Colonic mucosa (tissue), 4 donors: ENCODE measurements at places on chromosomes 2 and 18.

GRCh38 chr2:10048501-10049171, 5.3 kb downstream of the KLF11 start:
- DNase-seq = peak; percentile 31

DNA sequence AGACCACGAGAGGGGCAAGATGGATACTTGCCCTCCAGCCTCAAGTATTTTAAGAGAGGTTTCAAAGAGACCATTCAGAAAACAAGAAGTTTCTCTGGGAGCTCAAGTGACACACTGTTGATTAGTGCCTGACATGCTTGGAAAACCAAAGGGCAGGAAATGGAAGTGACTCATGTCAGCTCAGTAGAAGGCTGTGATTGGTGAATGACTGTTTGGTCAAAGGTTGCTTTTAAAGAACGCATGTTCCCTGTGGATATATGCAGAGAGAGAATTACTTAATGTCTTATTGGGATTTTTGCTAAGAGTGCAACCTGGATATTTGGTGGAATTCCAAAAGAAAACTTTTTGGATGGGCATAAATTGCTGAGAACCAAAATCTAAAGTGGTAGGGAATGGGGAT, 549.9 kb downstream of the XIRP2 start:
- DNase-seq = peak; percentile 29

DNA sequence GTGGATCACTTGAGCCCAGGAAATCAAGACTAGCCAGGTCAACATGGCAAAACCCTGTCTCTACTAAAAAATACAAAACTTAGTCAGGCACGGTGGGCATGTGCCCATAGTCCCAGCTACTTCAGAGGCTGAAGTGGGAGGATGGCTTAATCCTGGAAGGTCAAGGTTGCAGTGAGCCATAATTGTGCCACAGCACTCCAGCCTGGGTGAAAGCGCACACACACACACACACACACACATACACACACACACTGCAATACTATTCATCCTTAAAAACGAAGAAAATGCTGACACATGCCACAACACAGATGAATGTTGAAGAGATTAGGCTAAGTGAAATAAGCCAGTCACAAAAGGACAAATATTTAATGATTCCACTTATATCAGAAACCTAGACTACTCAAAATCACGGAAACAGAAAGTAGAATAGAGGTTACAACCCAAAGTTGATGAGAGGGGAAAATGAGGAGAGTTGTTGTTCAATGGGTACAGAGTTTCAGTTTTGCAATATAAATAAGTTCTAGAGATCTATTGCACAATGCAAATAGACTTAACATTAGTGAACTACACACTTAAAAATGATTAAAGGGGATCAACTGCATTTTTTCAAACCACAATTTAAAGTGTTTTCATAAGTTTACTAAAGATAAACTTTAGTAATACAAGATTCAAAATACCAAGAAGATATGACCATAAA, 114.5 kb downstream of the USP34 start:
- DNase-seq = no peak

GRCh38 chr2:88057437-88057844, 1.9 kb upstream of the KRCC1 start:
- no peak for DNase-seq

- no peak for DNase-seq
These were observed 80.1 kb upstream of the MAP3K20 start for GRCh38 chr2:172995323-172996244.

DNA sequence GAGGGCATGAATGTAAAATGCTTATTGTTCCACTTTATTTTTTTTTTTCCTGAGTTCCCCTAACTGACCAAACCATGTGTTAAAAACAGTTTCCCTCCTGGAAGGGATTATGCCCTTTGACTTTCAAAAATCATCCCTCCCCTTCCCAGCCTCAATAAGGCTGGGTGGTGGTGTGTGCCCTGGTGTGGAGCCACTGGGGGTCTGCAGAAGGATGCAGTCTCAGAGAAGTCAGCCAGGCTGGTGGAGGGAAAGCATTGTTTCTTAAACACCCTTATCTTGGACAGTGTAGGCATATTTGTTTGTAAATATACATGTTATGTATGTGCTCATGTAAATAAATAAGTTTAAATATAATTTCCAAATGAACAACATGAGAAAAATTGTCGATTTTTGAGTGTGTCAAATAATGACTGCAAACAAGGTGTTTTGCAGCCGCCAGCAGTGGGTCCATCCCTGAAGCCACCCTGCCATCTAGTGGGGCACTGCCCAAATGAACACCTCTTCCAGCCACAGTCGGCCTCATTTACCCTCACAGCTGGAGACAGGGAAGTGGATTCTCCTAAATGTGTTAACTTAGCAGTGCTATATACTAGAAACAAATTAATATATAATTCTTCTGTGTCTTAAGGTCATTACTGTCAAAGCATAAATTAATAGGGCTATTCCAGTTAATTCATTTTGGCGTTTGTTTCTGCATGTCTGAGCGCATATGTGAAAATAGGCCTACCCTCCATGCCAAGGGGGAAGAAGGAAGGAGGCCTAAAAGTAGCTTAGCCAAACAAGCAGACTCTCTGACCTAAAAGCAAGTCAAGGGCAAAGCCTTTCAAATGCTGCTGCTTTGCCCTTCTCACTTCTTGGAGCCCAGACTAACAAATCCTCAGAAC, 209.6 kb upstream of the PIK3C3 start:
- peak; percentile 29 for DNase-seq

- no peak for DNase-seq
These were observed 39.6 kb downstream of the GREB1L start for GRCh38 chr18:21281603-21282002.

DNA sequence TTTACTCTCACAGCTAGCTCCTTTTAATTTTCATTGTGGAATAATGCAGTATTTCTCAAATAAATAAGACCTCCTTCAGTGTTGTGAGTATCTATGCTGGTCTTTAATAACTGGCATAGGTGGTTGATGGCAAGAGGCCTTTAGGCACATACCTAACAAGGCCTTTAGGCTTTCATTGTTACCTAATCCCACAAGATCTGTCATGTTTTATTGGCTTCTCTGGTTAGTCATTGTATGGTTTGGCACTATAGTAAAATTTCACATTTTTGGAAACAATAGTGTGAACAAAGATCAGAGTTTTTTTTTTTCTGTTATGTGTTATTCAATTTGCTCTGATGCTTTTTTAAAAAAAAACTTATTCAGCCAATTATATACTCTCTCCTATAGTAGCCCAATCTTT, 89.8 kb upstream of the NEUROD1 start:
- DNase-seq = no peak

DNA sequence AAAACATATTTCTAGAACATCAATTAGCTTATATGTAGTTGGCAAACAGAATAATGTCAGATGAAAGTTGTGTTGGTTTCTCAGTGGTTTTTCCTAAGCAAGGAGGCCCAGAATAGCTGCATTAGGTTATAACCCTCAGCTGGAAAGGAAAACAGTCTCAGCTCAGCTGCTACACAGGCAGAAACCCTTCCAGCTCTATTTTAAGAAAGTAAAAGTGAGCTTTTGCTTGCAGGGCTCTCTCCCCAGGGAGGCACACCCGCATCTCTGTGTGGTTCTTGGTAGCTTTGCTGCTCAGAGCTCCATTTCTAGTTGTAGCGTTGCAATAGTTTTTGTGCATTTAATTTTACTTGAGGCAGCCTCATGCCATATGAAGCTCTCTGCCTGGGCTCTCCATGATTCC, 54.6 kb downstream of the PIKFYVE start:
- no peak for DNase-seq

- peak; percentile 60 for DNase-seq
These were observed 40.8 kb downstream of the BCL11A start for GRCh38 chr2:60512641-60513040.

DNA sequence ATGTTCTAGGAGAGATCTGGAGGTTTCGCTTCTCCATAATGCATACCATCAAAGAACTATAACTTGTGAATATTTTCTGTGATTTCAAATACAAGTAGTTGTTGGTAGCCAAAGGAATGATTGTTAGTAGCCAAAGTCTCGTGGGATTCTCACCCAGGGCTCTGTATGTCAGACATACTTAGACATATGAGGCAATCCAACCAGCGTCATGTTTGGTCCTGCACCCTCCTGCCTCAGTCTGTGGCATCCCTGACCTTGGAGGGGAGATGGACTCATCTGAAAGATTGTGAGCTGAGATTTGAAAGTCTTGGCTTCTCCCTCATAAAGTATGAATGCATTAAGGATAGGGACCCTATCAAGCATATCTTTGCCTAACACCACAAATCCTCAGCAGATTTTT, 81.2 kb downstream of the CTIF start:
- DNase-seq = no peak

DNA sequence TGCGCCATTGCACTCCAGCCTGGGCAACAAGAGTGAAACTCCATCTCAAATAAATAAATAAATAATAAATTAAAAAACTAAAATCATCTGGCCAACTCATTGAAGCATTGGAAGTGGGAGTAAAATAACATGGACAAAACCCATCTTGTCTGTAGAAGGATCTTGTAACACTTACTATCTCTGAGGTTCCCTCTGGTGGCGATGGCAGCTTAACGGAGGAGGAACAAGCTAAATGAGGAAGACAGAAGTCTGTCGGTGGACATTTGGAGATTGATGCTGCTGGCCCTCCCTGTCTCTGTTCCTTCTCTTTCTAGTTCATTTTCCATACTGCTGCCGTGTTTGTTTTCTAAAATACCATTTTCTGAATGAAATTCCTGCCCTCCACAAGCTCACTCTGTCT, 43.4 kb downstream of the ZCCHC2 start:
- peak; percentile 45 for DNase-seq

GRCh38 chr2:135742325-135742757, 686 bp downstream of the UBXN4 start:
- DNase-seq = peak; percentile 43

DNA sequence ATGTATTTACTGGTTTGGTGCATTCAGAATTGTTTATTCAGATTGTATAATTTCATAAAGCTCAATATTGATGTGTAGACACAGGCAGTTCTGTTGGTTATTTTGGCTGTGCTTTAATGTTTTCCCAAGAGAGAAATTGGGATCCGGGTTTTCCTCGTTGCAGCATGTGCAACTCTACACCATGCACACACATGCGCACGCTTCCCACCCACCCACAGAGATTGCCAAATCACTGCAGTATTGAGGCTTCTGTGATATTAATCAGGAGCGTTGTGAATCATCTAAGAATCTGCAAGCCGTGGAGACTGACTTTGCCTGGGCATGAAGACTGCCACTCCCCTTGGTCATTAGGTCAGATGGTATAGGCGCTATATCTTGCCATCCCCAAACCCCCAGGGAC, 571.5 kb downstream of the SLC4A3 start:
- no peak for DNase-seq

GRCh38 chr2:173043476-173043875, 32.2 kb upstream of the MAP3K20 start:
- no peak for DNase-seq

DNA sequence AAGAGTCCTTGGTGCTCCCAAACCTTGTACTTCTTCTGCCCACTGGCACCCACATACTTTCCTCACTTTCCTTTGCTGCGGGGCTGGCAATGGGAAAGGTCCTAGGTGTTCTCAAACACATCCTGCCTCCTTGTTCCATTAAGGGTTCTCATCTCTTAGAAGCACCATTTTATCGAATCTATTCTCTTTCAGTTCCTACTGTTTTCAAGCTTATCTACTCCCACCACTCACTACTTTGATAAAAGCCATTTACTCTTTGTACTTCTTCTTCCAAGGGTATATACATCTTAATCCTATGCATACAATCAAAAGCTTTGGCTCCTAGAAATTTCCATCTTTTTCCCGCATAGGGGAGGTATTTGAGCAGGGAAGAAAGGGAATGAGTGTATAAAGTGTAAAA, 77.1 kb upstream of the LRRTM1 start:
- no peak for DNase-seq

DNA sequence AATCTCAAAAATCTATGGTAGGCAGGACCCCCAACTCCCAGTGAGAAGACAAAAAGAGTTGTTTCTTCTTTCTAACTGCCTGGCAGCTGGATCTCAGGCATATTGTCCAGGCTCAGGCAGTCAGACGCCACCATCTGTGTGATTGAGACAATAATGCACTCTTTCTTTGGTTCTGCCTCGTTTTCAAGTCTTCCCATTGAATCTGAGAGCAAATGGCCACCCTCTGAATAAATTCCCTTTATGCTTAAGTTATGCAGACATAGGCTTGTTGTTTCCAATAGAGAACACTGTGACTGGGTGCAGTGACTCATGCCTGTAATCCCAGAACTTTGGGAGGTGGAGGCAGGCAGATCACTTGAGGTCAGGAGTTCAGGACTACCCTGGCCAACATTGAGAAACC, 15.3 kb upstream of the CD207 start:
- DNase-seq = no peak

GRCh38 chr2:204591225-204591624, 46.0 kb downstream of the PARD3B start:
- no peak for DNase-seq

DNA sequence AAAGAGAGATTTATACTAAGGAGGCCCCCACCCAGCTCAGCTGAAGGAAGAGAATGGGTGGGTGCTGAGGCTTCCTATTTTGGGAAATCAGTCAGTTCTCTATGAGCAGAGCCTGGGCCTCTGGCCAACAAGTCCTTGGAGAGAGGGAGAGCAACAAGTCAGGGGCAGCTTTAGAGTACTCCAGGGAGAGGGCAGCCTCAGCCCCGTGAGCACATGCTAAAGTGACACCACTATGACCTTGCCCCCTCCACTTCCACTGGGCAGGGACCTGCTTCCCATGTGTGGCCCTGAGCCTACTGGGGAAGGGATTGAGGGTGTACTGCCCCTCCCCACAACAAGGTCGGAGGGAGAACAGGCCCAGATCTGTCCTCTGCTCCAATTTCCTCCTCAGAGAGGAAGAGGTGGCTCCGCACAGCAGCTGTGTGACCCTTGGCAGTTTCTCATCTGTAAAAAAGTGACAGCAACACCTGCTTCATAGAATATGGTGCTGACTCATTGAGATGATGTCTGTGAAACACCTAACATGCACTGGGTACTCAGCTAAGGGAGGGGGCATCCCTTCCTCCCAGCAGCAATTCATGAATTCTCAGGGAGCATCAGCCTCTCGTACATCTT, 72.9 kb downstream of the CLHC1 start:
- no peak for DNase-seq

GRCh38 chr2:190344276-190344827, 963 bp downstream of the INPP1 start:
- DNase-seq = peak; percentile 75

DNA sequence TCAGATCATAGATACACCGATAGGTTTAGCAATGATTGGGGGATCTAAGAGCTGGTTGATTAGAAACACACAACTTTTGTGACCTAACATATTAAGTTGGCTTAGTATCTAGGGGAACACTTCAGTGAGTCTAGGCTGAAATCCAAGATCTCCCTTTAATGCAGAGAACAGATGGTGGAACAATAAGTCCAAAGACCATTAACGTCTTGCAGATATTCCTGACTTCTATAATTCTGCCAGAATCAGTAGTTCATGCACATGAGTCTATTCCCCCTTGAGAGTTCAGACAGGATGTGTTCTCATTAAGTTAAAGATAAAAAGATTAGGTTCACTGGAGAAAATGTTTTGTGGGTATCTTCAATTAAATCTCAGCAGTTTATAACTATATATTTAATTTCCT, 506.5 kb downstream of the TSN start:
- no peak for DNase-seq
